ENCODE measurements at places on chromosomes 3 and 15. TPM values are rescaled to one million over a fixed set of nuclear protein-coding genes. Genes with fewer than 3 reads are reported as not detected.

TATDN2 gene
- 25.4 TPM for total RNA-seq

SCN11A gene
- total RNA-seq = 0.09 TPM

DPPA2 gene
- total RNA-seq = 2.1 TPM

COLQ gene
- 0.87 TPM for total RNA-seq

PIGZ gene
- total RNA-seq = 11.3 TPM

GRCh38 chr3:160477750-160478149 is 28.2 kb upstream of the TRIM59 start:
- no peak for DNase-seq

- DNase-seq = no peak
These were observed 51.2 kb downstream of the FGF12 start for GRCh38 chr3:192675958-192676649.

GRCh38 chr3:88003115-88003755 is 55.6 kb downstream of the CGGBP1 start:
- no peak for DNase-seq

Measured in prostate gland (tissue), 2 donors.